GM04504 (cell line): ENCODE measurements at places on chromosomes 6 and 20.

GRCh38 chr20:51306521-51307358 is 235.8 kb downstream of the NFATC2 start:
- peak; percentile 35 for DNase-seq

DNA sequence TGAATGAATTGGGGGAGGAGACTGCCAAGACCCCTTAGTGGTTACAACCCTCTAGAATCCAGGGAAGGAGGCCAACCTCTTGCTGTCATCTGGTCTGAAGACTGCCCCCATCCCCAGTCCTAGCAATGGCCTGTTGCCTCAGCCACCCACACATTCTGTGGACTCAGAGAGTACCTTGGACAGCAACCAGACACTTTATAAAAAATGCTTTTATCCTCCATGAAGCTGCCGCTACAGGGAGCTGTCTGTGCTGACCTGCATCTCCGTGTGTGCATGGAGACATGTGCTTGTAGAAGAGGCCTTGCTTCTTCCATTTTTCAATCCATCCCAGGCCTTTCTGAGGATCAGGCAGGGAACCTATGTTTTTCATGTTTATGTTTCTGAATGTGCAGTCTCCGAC is 15.2 kb downstream of the CDH22 start:
- DNase-seq, result peak; percentile 17

DNA sequence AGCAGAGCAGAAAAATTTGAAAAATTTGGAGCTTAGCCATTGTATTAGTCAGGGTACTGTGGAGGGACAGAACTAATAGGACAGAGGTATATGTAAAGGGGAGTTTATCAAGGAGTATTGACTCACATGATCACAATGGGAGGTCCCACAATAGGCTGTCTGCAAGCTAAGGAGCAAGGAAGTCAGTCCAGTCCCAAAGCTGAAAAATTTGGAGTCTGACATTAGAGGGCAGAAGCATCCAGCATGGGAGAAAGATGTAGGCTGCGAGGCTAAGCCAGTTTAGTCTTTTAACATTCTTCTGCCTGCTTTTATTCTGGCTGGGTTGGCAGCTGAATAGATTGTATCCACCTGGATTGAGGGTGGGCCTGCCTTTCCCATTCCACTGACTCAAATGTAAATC is 82.0 kb downstream of the SMPDL3A start:
- no peak for DNase-seq

DNA sequence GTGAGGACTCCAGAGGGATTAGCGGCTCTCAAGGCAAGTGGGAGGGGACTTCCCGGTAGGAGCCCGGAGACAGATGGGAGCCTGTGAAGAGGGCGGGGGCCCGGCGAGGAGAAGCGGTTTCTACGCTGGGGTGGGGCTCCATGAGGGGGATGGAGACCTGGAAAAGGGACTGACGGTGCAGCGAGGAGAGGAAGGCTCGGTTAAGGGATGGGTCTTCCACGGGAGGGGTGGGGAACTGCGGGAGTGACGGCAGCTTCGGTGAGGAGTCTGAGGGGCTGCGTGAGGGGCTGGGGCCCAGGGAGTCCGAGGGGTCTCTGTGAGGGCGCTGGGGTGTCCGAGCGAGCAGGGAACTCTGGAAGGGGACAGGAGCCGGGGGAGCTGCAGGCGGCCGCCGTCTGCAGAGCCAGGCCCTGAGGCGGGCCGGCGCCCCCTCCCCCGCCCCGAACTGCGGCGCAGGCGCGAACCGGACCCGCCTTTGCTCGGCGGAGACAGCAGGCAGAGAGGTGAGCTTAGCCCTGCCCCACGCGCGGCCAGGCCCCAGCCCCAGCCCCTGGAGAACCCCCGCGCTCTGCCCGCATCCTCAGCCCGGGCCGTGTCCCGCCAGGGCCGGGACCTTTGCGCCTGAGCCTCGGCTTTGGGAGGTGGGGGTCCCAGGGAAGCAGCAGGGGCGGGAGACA is at the start of gene NRSN2:
Gene NRSN2 (plus strand): TSS at position 472 of the 677 bp plus-strand sequence. CDS start 2,533 bp downstream, outside the sequence.
- DNase-seq, result no peak

DNA sequence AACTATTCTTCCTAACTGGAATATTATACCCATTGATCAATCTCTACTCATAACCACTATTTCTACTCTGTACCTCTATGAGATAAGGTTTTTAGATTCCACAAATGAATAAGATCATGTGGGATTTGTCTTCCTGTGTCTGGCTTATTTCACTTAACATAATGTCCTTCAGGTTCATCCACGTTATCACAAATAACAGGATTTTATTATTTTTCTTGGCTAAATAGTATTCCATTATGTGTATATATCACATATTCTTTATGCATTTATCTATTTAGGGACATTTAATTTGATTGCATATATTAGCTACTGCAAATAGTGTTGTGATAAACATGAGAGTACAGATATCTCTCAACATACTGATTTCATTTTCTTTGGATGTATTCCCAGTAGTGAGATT is 823.0 kb upstream of the ADGRB3 start:
- DNase-seq, result no peak

GRCh38 chr6:10644225-10644624 is 50.2 kb downstream of the C6orf52 start:
- DNase-seq, result no peak
